ENCODE measurements at places on chromosomes 5 and 9.

DNA sequence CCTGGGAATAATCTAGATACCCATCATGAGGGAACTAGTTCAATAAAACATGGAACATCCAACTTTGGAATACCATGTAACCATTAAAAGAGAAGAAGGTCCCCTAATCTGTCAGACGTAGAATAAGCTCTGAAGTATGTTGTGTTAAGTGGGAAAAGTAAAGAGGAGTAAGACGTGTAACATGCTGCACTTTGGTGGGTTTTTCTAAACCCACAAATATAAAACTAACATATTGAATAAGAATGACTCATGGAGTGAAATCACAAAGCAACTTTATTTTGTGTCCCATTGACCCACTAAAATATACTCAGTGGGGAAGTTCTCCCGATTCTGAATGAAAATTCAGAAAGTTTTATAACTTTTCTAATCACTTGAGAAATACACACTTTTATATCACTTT, 67.9 kb upstream of the PIK3R1 start:
- DNase-seq: no peak

- peak; percentile 29 for DNase-seq
Measured at GRCh38 chr9:8486095-8486494, 686.5 kb upstream of the DMAC1 start.

DNA sequence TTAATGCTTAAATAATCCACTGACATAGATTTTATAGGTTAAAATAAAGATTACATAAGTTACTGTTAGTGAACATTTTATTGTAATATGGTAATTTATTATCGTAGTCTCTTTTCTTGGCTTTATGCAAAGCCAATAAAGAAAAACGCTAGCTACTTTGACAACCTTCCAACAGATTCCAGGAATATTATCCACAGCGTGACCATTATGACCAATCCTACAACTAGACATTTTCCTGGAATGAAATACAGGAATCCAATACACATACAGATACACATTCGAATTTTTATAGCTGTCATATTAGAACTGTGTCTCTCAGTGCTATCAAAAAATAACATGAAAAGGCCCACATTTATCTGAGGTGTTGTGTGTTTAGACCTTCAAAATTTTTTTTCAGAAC, 13.1 kb downstream of the RPS23 start:
- no peak for DNase-seq

- no peak for DNase-seq
Measured at GRCh38 chr5:157431544-157432200, 28.3 kb upstream of the NIPAL4 start.

- DNase-seq: no peak
Measured at GRCh38 chr5:6850106-6850432, 136.8 kb downstream of the TENT4A start.

DNA sequence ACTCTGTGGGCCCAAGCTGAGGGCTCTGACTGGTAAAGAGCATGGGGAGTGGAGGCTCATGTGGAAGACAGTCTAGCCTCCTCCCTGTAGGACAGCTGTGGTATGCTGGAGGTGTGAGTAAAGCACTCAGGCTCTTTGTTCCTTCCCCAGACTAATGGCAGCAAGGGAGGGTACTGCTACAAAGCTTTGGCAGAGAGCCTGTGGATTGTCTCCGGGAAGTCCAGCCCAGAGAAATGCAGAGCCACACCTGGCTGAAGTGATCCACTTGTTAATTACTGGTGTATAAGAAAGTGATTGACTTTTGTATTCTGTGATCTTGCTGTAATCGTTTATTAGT, 161.7 kb downstream of the OXCT1 start:
- no peak for DNase-seq

DNA sequence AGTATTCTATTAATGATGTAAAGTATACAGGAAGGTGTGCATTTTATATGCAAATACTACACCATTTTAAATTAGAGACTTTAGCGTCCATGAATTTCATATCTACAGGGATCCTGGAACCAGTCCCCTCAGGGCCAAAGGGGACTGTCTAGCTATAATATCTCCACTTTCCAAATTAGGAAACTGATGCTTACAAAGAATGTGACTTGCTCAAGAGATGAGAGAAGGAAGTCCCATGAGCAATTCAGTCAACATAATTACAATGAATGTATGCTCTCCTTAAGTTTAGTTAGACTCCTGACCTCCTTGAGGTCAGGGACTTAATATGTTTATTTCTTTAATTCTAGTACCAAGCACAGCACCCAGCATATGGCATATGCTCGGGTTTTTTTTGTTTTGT, 23.7 kb downstream of the NIPBL start:
- no peak for DNase-seq

GRCh38 chr5:96117771-96118651, 156.4 kb upstream of the ELL2 start:
- DNase-seq: no peak

- peak; percentile 74 for DNase-seq
Measured at GRCh38 chr9:97923529-97924108, 1.3 kb upstream of the TRMO start.

GRCh38 chr5:91177085-91177484, 206.0 kb downstream of the ARRDC3 start:
- no peak for DNase-seq

DNA sequence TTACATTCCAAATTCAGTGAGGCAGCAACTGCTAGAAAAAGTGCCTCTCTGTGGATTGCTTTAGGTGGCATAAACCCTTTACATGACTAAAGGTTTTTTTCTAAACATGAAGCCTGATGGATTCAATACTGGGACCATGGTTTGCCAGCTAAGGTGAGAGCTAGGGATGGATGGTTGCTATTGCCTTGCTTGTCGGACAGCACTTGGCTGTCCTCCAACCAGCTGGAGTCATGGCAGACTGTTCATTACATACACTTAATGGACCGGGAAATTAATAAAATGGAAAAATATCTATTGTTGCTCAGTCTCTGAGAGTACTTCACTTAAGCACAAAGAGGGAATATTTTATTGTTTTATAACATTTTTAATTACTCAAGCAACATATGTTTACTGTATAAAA, 116.9 kb upstream of the TRPC7 start:
- DNase-seq: no peak

- DNase-seq: no peak
Measured at GRCh38 chr5:3659907-3660306, 64.3 kb downstream of the IRX1 start.

DNA sequence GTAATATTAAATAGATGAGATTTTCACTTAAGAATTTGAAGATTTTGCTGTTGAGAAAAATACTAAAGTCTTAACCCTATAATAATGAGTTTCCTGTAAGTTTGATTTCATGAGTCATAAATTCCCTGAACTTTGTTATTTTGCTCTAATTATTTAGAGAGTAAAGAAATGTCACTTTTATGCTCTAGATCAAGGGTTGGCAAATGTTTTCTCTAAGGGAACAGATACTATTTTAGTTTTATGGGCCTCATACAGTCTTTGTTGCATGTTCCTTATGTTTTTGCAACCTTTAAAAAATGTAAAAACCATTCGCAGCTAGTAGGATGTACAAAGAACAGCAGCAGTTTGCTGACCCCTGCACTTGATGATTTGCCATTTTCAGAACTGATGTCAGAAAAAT, 480 bp upstream of the TXNDC8 start:
- no peak for DNase-seq

Data from ovary (tissue), 10 donors.